ENCODE measurements at places on chromosomes 3 and 15.

DNA sequence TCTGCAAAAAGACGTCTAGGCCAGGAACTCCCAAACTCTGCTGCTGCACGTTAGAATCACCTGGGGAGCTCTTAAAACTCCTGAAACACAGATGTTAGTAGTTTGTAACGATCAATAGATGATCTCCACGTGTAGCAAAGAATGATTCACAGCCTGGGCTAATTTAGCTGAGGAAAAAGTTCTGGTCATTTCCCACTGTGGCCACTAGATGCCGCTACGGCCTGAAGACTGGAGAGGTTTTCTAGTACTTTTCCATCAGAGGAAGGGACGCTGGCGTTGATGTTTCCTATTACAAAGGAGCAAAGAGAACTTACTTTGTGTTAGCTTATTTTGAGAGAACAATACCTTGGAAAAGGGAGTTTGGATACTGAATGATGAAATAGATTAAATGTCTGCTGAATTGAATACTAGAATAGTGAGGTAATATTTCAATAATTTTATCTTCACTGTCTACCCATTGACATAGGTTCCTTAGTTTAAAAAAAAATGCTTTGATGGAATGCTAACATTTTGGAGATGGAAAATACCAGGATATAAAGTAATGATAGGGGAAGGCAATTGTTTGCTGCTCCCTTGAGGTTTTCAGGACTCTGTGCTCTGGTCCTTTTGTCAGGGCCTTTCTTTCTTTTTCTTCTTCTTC, 159.1 kb downstream of the P3H2 start:
- DNase-seq, result peak; percentile 41

DNA sequence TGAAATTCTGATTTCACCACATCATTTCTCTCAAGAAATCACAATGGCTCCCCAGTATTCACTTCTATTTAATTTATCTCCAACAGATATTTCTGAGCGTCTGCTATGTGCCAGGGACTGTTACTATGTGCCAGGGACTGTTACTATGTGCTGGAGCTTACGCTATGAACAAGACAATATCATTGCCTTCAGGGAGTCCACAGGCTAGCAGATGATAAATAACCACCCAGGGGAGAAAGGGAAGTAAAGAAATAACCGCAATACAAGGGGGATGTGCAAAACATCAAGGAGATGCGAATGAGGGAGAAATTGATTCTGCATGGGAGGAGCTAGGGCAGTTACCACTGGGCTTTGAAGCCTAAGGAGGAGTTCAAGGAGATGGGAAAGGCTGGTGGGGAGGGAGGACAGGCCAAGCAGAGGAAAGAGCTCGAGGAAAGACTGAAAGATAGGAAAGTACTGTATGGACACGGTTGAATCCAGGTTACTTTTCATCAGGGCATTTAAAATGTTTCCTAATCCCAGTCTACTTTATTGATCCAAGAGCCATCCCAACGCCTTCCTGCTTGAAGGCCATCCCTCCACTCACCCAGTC, 2.5 kb downstream of the THSD4 start:
- DNase-seq, result no peak

- no peak for DNase-seq
These were observed 83.6 kb upstream of the SLC25A36 start for GRCh38 chr3:140857993-140858392.

DNA sequence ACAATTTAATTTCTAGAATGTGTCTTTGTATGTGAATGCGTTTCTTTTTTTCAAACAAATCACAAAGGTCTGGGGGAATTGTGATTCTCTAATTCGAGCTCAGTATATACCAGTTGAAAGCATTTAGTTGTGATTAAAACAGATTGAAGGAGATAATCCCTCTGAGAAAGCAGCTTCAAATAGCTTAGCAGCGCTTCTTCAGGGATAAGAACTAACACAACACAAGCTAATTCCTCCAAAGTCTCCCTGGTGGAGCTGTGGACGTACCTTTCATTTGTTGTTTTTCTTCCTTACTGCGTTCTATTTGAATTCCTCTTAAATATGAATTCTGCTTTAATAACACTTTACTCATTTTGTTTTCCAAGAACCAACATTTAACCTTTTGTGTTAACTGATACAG, 286.7 kb downstream of the ROBO2 start:
- DNase-seq, result no peak

DNA sequence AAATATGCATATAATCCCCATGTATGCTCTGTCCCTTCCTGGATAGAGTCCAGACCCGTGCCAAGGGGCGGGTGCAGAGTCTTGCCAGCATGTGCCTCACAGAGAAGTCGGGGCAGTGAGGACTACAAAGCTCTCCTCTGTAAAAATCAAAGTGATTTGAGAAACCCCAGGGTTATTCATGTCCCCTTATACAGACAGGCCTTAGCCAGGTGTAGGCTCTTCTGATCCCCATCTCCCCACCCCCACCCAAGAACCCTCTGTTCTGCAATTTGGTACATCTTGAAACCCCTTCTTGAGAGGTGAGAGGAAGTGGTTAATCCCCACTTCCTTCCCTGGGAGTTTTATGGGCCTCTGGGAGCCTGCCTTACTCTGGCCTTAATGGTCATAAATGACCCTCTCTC, 24.7 kb downstream of the TRIM71 start:
- peak; percentile 90 for DNase-seq

- no peak for DNase-seq
These were observed 128.3 kb upstream of the RGMA start for GRCh38 chr15:93217343-93217742.

GRCh38 chr15:64703632-64703959, 71.8 kb downstream of the RBPMS2 start:
- no peak for DNase-seq

DNA sequence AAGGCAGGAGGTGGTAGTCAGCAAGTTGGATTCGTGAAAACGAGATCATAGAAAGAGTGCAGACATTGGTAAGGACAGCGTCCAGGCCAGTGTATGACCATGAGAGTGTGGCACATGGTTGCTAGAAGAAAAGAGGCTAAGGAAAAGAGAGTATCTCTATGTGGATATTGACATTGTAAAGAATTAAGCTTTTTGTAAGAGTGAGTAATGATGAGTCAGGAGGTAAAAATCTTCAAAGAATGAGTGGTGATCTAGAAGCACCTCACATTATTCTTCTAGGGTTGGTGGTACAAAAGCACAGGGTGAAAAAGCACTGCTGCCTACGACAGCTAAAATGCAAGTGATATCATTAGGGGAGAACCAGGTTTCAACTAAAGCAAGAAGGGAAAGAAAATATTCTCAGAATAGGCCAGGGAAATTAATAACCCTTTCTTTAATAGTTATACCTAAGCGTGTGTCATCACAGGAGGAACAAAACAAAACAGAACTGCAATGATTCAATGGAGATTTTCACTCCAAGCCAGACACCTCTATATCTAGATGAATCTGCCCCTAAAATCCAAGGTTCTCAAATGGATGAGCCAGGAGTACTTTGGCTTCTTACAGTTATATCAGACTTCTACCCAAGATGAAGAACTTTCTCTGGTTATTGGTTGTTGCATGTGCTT, 884.7 kb downstream of the NAALADL2 start:
- no peak for DNase-seq

DNA sequence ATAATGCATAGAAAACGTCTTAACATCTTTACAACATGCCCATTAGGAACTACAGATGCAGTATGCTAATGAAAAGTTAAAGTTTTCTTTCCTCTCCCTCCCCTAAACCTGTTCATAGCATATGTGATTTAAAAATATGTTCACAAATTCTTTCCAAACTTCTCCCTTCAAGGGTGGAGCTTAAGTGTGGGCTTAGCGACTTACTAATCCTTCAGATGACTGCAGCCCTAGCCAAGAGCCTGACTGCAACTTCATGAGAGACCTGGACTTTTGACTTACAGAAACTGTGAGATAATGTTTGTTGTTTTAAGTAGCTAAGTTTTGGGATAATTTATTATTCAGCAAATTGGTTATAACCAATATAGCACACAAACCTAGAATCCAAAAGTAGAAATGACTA, 22.0 kb upstream of the ANXA2 start:
- DNase-seq, result no peak

GRCh38 chr3:129475863-129476262, 35.8 kb downstream of the IFT122 start:
- DNase-seq, result no peak

All from Jurkat, Clone E6-1 (cell line).